ENCODE measurements at places on chromosomes 3 and 15.
A peak's percentile ranks its signal among the peaks of the same experiment; 100 is the strongest.

DNA sequence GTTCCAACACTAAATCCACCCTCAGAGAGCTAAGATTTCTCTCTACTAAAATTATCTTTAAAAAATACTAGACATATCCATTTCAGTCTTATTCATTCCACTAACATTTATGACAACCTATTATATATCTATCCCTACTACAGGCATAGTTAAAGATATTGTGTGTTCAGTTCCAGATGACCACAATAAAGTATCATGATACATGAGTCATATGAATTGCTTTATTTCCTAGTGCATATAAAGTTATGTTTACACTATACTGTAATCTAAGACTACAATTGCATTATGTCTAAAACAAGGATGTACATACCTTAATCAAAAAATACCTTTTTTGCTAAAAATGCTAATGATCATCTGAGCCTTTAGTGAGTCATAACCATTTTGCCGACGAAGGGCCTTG is 19.4 kb downstream of the SHOX2 start:
- DNase-seq = no peak

DNA sequence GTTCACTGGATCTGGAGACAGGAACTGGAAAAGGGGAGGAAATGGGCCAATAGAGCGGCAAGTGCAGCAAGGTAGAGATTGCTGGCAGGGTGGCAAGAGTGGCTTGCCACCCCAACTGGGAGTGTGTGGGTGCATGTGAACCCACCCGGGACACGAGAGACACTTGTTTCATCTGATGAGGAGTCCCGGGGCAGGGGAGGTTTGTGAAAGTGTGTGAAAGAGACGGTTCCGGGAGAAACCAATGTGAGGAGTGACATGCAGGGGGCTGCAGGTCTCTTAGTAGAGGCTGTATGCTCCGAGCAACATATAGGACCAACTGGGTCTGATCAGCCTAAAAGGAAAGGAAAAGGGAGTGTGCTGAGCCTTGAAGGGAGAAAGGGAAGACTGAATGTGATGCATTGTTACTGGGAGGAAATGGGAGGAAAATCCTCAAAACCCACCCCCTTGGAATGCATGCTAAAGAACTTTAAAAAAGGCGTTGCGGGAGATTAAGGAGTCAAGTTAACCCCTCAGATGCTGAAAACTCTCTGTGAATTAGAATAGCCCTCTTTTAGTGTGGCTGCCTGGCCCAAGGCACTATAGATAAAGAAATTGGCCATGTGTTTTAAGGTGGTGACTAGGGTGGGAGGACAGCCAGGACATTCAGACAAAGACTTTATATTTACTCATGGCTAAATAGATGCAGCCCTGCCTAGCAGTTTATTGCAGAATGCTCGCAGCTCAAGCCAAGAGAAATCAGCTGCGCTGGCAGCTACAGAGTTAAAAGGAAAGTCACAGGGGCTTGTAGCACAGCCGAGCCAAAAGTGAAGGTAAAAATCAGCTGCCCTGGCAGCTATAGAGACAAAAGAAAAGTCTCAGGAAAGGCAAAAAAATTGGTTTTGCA is 9.1 kb upstream of the SLC9C1 start:
- DNase-seq = no peak

DNA sequence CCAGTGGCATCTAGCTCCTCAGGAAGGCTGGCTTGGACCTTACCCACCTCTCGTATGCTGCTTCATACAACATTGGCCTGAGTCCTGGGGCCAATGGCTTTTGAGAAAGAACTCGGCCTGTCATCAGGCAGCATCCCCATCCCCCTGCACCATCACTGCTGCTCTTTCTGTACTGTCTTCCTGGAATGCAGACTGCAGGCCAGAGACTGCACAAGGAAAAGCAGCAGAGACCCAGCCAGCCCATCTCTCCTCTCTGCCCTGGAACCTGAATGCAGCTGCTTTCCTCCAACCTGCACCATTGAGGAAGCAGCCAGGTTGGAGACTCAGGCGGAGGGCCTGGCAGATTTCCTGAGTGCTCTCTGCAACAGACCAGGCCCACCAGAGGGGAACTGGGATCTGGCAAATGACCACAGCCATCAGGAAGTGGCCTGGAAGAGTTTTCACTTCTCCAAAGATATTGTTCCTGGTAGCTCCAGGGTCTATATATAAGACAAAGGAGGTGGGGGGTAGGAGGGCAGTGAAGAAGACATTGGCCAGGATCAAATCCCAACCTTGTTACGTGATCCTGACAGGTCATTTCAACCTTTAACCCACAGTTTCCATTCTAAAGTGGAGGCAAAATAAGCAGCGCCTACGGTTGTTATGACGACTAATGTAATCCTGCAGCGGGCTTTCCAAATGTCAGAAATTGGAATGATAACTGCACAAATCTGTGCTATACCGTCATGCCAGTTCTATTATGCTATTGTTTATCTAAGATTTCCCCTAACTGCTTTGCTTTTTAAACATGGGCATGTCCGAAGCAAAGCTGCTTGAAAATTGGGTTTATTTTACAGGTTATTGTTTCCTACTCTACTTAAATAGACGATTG is 24.4 kb upstream of the RAB7A start:
- DNase-seq = no peak

- no peak for DNase-seq
These were observed 701 bp downstream of the EIF5A2 start for GRCh38 chr3:170907637-170908234.

GRCh38 chr15:95857758-95858157 is 472.7 kb upstream of the NR2F2 start:
- no peak for DNase-seq

DNA sequence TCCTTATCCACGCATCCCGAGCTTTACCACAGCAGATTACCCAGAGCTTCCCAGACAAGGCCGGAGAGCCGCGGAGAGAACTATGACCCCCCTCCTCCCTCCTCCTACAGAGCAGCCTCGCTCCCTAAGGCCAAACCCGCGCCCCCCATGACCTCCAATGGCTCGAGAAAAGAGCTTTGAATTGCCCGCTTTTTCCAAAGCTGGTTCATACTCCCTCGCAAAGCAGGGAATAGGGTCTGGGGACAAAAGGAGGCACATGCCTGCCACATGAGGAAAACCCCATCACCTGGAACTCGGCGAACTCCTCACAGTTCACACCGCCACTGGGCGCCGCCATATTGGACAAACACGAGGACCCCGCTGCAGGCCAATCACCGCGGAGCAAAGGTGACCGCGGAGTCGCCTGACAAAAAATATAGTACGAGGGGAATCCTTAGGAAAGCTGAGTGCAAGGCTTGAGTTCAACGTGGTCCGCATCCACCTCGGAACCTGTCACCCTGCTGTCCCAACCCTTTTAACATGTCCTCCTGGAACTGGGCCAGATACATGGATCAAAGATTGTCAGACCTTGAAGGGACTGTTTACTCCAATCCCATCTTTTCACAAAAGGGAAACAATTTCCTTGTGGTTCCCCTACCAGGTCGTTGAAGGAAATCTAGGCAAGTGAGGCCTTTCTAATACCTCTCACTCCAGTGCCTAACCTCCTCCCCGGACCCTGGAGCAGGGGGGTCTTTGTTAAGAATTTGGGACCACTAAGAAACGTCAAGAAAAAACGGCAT is at the start of gene MIX23:
Gene MIX23, minus strand, starts transcription at position 344 of the 779 bp plus-strand sequence. Its CDS starts 7 bp downstream, at position 337.
- DNase-seq = no peak

DNA sequence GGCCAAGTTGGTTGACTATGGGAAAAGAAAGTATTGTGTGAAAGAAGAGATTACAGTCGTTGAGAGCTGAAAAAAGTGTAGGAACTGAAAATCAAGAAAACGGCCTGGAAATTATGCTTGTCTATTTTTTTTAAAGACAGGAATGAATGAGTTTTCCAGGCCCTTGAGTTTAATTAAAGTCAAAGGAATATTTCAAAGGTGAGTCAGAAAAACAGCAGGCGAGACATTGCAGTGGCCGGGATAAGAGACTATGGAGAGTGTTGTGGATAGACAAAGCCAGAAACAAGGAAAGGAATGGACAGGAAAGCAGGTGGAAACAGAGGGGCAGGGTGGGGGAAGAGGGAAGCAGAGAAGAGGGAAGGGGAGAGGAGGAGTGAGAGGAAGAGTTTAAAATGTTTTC is 275.1 kb upstream of the LRTM1 start:
- no peak for DNase-seq

- no peak for DNase-seq
These were observed 222.0 kb downstream of the PYDC2 start for GRCh38 chr3:191682961-191683360.

DNA sequence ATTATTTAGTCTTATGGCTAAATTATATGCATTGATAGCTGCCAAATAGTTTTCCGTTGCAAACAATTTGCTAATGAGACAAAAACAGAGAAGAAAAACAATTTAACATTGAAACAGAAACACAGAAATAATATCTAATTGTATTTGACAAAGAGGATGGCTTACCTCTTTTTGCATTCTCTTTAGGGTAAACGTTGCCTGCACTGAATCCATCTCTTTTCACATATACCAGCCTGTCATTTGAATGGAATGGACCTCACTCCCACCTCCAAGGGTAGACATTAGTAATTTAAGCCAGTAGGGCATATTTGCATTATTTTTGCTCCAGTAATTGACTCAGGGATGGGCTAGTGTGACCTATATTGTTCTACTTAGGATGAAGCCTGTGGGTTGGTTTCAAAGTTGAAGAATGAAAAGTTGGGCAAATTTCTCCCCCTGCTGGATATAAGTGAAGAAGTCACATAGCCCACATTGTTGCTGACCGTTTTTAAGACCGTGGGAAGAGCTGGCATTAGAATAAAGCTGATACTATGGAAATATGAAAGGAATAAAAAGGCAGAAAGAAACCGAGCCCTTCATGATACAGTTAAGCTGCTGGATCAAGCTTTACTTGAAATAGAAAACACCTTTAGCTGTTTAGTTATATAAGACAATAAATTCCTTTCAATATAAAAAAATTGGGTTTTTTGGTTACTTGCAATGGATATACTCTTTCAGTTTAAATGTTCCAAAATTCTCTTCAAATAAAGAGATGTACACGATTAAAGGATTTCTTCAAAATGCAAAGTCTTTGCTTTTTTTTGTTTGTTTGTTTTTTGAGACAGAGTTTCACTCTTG is 26.9 kb downstream of the PIERCE2 start:
- peak; percentile 37 for DNase-seq

- DNase-seq = peak; percentile 24
These were observed at the start of gene DLL4 for GRCh38 chr15:40928821-40929659. Gene DLL4, plus strand, starts transcription at chr15:40929340. Its CDS starts 329 bp downstream, at chr15:40929669.

DNA sequence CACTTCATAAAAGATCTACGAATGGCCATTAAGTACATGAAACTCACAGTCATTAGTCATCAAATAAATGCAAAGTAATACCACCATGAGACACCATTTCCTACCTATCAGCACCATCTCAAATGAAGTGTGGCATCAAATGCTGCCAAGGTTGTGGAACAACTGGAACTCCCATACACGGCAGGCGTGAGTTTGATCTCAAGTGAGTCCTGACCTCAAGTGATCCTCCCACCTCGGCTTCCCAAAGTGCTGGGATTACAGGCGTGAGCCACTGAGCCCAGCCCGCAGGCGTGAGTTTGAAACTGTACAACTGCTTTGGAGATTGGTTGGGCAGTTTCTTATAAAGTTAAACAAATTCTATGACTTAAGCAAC is 28.8 kb upstream of the HDAC11 start:
- DNase-seq = no peak

DNA sequence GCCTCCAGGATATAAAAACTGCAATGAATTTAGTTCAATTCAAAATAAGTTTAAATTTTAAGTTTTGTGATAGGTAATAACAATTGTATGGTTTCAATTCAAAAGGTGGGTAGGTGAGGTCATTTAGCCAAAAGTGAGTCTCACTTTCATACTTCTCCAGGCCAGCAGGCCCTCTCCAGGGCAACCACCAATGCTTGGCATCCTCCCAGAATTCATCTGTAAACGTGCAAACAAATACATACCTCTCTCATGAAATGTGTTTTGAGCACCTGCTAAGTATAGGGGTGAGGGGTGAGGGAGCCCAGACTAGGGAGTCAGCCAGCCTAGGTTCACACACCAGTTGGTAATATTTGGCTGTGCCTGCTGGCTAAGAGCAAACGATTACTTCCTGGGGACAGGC is 22.0 kb upstream of the RBSN start:
- no peak for DNase-seq

GRCh38 chr3:97816811-97817210 is 5.0 kb upstream of the CRYBG3 start:
- no peak for DNase-seq

DNA sequence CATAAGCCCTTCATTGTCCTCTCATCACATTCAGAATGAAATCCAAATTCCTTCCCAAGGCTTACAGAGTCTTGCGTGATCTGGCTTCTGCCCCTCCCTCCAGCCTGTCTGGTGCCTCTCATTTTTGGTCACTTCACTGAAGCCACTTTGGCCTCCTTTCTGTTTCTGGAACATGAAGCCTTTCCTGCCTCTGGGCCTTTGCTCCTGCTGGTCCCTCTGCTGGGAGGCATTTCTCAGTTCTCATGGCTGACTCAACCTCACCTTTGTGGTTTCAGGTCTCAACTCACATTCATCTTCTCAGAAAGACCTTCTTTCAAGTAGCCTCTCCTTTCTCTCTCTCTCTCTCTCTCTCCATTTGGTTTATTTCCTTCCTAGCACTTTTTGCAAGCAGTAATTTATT is 43.9 kb upstream of the BHLHE40 start:
- DNase-seq = no peak

- DNase-seq = no peak
These were observed 723.5 kb downstream of the NLGN1 start for GRCh38 chr3:174120997-174121396.

DNA sequence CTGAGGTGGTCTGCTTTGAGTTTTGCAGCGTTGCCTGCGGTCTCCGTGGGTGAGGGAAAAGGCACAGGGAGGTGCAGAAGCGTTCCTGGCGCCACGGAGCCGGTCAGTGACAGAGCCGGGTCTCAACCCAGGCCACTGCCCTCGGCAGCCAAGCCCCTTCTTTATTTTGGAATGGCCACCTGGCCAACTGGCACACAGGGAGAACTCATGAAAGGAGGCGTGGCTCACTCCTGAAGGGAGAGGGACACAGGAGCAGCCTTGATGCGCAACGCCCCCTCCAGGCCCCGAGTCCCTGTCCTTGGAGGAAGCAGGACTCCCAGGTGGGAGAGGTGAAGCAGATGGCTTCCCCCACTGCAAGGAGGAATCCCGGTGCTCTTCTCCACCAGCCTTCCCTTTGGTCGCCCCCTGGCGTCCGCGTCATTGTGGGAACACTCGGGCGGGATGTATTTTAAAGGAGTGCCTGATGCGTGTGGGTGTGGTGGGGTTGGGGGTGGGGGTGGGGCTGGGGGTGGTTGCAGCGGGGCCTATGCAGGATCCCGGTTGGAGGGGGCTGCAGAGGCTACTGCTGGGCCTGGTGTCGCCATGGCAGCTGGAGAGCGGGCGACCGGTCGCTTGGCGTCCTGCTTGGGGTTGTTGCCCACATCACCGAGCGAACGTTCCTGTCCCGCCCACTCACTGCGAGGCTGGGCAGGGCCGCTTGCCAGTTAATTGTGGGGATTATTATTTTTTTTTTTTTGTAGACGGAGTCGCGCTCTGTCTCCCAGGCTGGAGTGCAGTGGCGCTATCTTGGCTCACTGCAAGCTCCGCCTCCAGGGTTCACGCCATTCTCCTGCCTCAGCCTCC is 32.6 kb downstream of the APBA2 start:
- no peak for DNase-seq

DNA sequence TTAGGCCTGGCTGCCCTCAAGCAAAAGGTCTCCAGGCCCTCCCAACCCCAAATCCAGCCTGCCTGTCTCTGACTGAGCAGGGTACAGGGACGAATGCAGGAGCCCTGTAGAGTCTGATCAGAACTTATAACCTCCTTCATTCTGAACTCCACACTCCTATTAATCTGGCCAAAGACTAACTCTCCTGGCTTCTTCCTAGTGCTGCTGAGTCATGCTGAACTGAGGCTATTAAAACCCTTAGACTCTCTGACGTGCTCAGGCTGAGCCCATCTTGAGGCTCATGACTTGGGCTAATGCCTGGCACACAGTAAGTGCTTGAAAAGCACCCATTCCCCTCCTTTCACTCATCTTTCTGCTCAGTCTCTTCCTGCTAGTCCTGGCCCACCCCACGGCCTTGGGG is 81.9 kb downstream of the NUP210 start:
- DNase-seq = no peak
